ENCODE measurements at places on chromosomes 12 and 14. TPM values are rescaled to one million over a fixed set of nuclear protein-coding genes. Genes with fewer than 3 reads are reported as not detected.

DNA sequence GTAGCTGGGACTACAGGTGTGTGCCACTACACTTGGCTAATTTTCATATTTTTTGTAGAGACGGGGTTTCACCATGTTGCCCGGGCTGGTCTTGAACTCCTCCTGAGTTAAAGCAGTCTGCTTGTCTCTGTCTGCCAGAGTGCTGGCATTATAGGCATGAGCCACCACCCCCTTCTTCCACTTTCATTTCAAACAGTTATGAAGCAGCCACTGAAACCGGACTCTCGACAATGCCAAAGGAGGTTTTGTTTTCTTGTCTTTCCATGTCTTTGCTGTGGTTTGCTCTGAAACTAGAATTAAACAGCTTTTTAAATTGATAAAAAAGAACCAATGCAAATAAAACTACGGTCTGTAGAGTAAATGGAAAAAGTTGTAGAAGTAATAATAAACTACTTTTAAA lies 30.4 kb downstream of the RAP1B start:
- no peak for DNase-seq

GRCh38 chr12:122849352-122850047 lies 14.2 kb downstream of the HIP1R start:
- DNase-seq = no peak

DNA sequence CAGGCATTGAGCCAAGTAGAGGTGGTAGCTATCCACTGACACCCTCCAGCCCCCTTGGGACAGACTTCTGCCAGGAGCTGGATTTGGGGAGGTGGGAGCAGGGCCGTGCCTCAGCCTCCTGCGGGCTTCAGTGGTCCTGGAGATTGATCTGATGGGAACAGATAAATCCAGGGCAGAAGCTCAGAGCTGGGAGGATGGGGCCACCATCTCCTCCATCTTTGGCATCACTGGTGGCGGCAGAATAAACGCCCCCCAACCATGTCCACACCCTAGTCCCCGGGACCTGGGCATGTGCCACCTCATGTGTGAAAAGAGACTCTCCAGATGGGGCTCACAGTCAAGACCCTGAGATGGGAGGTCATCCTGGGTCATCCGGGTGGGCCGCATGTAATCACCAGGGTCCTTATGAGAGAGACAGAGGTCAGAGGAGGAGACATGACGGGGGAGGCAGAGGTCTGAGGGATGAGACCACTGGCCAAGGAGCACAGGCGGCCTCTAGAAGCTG lies 209.6 kb upstream of the RTL1 start:
- no peak for DNase-seq

DNA sequence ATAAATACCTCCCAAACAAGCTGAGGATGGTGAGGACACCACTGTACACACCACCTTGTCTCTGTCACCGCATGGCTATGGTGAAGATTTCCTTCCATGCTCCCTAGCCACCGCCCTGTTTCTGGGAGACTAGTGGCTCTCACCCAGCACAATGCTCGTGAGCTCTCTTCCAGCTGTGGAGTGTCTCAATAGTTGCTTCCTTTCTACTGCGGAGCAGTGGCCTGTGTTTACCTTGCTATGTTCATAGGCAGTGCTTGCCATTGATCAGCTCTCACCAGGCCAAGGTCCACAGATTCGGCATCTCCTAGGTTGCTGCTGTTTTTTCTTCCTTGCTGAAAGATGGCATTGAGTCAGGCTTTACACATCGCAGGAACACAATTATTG lies 313.6 kb upstream of the RTL1 start:
- DNase-seq = no peak

SCN8A gene
- 1.6 TPM for total RNA-seq

KRT85 gene
- not detected for total RNA-seq

All from breast epithelium (tissue), 4 donors.